Endothelial cell of umbilical vein (primary cell): ENCODE measurements at places on chromosomes 13 and 19. TPM values are rescaled to one million over a fixed set of nuclear protein-coding genes. Genes with fewer than 3 reads are reported as not detected.

- DNase-seq = no peak
Measured at GRCh38 chr19:33266974-33267484, 35.3 kb downstream of the CEBPA start.

DNA sequence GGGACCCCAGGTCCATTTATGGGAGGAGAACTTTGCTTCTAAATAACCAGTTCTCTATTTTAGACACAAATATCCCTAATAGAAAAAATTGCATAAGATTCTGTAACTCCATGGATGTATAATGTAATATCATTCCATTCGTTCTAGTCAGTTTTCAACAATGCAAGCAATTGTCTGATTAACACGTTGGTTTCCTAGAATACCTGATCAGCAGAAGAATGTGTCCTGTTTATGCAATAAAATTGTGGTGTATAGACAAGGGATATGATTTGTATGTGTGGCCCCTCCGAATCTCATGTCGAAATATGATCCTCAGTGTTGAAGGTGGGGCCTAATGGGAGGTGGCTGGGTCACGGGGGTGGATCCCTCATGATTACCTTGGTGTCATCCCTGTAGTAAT, 62.1 kb downstream of the RUBCNL start:
- no peak for DNase-seq

- DNase-seq = no peak
Measured at GRCh38 chr13:109790086-109790485, 3.7 kb upstream of the IRS2 start.

DNA sequence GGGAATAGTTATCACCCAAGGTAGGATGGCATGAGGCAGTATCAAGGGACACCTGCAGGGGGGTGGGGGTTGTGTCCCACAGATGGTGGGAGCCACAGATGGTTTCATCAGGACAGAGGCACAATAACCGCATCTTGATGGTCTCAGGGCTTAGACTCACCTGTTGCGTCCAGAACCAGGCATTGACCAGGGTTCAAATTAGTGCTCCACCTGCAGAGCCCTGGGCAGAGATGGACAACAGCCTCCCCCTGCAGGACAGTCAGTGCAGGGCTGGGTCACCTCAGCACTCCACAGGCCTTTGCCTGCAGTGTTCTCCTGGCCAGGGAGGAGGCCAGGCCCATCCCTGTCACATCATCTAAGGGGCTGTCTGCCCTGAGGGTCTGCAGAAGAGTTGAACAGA, 14.5 kb upstream of the CEACAM1 start:
- DNase-seq = no peak

DNA sequence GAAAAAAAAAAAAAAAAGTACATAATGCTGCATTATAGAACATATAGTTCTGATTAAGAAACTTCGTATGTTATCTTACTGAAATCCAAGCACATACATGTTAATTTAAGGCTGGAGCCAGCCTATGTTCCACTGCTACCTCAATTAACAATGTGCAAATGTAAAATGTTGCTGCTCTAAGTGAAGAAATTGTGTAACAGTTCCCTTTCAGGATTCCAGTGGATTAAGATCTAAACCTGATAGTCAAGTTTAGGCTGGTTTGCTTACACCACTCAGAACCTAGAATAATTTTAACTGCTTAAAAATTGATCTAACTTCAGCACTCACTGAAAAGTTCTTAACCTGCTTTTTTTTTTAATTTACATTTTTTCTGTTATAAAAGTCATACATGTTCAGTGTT, 4.2 kb downstream of the VPS36 start:
- no peak for DNase-seq

KRTDAP gene
- total RNA-seq = not detected in 2 replicates

GRCh38 chr13:27988520-27988919, at the start of gene URAD:
Gene URAD (minus strand): TSS chr13:27988693. CDS start chr13:27988637, 56 bp downstream.
- no peak for DNase-seq

- no peak for DNase-seq
Measured at GRCh38 chr13:99545979-99546378, 44.7 kb downstream of the TM9SF2 start.

DNA sequence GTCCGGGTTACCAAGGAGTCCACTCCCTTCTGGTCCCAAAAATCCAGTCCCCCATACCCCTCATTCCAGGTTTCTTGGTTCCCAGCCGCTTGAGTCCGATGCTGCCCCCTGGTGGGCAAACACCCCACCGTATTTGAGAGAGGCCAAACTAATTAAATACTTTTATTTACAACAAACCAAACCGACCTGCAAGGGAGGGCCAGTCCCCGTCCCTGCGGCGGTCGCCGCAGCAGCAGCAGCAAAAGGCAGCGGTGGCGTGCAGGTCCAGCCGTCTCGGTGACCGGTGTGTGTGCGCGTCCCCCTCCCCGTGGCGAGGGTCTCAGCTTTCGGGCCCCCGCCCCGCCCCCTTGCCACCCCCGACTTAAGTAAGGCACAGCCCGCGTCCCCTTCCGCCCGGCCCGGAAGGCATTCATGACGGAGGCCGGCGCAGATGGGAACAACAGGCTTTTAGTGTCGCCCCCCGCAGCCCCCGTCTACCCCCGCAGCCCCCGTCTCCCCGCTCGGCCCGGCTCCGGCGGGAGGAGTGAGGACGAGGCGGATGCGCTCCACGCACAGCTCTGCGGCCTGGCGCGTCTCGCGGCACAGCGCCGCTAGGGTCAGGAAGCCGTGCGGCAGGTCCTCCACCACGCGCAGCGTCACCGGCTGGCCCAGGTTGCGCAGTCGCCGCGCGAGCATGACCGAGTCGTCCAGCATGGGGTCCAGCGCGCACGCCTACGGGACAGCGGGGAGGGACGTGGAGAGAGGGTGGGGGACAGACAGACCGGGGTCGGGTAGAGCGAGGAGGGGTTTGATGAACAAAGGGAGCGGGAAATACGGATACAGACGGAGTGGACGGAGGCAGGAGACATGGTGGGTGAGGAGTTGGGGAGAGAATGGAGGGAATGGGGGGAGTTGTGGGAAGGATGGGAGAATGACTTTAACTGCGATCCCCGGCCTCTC, 11.5 kb upstream of the CNFN start:
- DNase-seq = peak; percentile 85

C19orf33 gene
- 4.3 and 18.9 TPM in 2 replicates for total RNA-seq

GRCh38 chr13:104522235-104523072, 1456.2 kb upstream of the SLC10A2 start:
- no peak for DNase-seq

- DNase-seq = peak; percentile 78
Measured at GRCh38 chr13:75357576-75358289, 124.2 kb downstream of the TBC1D4 start.

KCTD15 gene
- total RNA-seq = 49.5 and 57.7 TPM in 2 replicates

- DNase-seq = no peak
Measured at GRCh38 chr19:9939301-9939913, 3.1 kb upstream of the OLFM2 start.

DNA sequence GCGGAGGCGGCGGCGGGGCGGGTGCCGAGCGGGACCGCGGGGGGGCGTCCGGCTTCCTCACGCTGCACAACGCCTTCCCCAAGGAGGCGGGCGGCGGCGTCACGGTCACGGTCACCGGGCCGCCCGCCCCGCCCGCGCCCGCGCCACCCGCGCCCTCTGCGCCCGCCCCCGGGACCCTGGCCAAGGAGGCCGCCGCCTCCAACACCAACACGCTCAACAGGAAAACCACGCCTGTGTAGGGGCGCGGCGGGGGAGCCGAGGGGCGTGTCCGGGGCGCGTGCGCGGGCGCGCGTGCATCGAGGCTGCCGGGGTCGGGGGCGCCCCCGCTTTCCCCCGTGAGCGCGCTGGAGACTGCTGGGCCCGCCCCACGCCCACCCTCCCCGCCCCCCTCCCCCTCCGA, 8.8 kb upstream of the CACNG6 start:
- peak; percentile 25 for DNase-seq

- no peak for DNase-seq
Measured at GRCh38 chr13:77913003-77913402, 5.6 kb downstream of the EDNRB start.

GRCh38 chr19:51164215-51164614, 22.1 kb downstream of the SIGLEC7 start:
- no peak for DNase-seq

- peak; percentile 68 for DNase-seq
Measured at GRCh38 chr19:40797963-40798682, 868 bp upstream of the EGLN2 start.

TMEM145 gene
- not detected in 2 replicates for total RNA-seq

KIR2DL3 gene
- total RNA-seq = not detected in 2 replicates

- DNase-seq = no peak
Measured at GRCh38 chr19:1285737-1286360, at the start of gene EFNA2. Gene EFNA2 (plus strand): TSS chr19:1285873. CDS start chr19:1286169, 296 bp downstream.

FSD1 gene
- 25.8 and 26.0 TPM in 2 replicates for total RNA-seq

- DNase-seq = no peak
Measured at GRCh38 chr19:12774588-12775555, at the start of gene HOOK2. Gene HOOK2 (minus strand): TSS chr19:12775552. CDS start chr19:12775449, 103 bp downstream.

GRCh38 chr19:39308531-39309304, 11.9 kb downstream of the LRFN1 start:
- DNase-seq = peak; percentile 18

DNA sequence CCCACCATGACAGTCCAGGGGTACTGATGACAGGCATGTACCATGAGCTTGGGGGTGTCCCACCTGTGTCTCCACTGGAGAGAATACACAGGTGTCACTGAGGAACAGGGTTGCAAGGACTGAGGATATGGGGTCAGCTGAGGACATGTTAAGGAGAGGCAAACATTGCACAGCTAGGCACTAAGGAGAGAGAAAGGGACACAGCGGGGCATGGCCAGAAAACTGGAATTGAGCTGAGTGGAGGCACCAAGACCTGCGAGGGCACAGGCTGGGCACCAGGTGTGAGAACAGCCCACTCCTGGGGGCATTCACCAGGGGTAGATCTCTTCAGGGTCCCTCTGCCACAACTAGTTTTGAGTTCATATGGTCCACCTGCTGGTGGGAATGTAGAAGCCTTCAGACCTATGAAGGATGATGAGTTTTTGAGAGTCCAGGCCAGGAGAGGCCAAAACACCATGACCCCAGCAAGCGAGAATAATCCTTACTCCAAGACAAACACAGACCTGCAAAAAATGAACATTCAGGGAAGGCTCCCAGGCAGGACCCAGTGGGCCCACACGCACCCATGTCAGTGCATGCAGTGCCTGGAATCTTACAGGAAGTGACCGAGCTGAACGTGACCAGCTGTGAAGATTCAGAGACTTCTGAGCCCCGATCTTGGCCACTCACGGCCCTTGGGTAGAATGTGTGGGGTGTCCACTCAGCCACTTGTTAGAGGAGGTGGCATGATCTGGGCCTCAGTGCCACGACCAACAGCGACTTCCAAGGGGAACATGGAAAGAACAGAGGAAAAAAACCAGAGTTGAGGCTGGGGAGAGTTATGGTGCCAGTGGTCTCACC, 1.4 kb upstream of the ZNF584 start:
- DNase-seq = no peak

GRCh38 chr19:1854039-1854541, 5.8 kb upstream of the REXO1 start:
- DNase-seq = no peak

DNA sequence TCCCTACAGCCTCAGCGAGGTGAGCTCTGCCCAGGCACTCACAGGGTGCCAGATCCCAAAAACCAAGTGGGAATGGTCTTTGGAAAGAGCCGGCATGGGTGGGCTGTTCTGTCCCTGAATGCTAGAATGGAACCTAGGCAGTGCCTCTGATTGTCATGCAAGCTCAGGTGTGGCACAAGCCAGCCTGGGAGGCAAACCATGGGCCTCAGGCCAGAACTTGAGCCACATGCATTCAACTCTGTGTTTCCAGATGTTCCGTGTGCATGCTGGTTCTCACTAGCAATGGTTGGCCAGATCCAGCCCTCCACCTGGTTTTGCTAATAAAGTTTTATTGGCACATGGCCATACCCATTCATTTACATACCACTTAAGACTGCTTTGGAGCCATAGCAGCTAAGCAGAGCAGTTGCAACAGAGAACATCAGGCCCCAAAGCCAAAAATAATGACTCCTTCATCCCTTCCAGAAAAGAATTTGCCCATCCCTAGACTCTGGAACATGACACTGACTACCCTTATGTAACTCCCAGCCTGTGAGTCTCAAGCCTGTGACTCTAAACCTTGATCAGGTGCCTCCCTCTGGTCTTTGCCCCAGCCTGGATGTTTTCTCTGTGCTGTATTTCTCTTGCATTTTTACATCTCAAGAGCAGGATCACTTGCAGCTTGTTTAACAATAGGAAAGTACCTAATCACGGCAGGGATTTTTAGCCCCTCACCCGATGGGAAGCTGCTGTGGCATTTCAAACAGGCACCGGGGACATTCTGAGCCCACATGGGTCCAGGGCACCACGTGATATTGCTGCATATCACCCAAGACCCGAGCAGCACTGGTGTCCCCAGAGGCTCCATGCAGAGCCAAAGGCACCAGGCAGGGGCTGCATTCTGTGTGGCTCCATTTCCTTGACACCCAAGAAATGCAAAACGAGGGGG, 55.4 kb upstream of the USE1 start:
- DNase-seq = no peak

DNA sequence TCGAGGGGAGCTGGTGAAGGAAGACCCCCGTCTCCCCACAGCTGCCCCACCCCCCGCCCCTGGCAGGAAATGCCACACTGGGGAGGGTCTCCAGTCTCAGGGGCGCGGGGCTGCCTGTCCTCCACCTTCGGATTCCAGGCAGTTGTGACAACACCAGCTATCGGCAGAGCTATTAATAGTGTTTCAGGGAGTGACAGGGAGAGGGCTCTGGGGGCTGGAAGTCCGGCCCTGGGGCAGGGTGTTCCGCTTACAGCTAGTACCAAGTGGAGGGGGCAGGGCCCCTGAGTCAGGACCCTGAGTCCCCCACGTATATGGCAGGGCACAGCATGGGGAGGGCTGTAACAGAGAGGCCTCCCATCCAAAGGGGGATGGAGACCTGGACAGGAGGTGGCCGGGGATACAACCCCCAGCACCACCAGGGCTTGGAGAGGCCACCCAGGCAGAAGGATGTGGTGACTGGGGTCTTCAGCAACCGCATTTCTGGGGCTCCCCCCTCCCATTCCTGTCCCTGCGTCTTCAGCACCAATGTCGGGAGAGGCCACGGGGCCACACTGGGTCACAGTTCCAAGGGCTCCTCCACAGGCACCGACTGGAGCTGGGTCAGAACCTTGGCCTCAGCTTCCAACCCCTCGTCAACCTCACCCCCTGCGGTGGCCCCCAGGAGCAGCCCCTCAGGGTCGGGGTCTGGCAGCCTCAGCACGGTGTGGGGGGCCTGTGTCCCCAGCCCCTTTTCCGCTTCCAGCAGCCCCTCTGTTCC, 3.9 kb downstream of the SIX5 start:
- no peak for DNase-seq

DNA sequence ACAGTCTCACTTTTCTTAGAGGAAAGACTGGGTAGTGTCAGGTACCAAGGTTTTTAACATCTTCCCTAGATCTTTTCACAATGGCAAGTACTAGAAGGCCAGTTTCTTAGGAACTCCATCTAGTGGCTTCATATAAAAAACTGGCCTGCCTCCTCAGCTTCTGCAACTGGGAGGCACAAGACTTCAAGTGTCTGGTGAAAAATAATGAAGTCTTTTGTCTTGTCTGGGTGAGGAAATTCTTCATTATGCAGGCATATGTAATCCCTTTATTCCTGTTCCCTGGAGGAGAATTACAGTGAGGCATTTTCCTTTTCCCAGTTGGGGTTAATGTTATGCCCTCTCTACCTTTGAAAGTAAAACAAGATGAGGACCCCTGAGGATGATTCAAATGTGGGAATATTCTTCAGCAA, 300.5 kb downstream of the NALCN start:
- DNase-seq = no peak

SWSAP1 gene
- total RNA-seq = 2.7 and 3.7 TPM in 2 replicates

GRCh38 chr19:50891253-50891625, 18.0 kb downstream of the KLK2 start:
- DNase-seq = no peak
